ENCODE measurements at places on chromosomes 1 and 21.

DNA sequence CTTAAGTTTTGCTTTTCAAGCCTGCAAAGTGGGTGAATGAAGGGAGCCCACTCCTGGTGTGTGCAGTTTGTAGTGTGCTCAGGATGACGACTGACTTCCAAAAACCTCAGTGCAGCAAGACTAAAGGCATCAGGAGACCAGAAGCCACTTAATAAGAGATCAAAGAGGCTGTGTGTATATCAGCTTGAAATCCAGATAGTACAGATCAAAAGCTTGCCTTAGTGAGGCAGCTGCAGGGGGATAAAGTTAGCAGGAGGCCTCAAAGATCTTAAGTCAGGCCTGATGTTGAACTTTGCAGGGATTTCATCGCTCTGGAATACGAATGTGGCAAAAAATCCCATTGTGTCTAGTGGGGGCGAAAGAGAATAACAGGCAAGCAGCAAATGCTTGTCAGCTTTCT is 99.8 kb downstream of the PATJ start:
- no peak for DNase-seq

GRCh38 chr1:93712741-93713140 is 31.1 kb upstream of the BCAR3 start:
- no peak for DNase-seq

- no peak for DNase-seq
Observed at GRCh38 chr1:14604414-14604813, 5.9 kb downstream of the KAZN start.

DNA sequence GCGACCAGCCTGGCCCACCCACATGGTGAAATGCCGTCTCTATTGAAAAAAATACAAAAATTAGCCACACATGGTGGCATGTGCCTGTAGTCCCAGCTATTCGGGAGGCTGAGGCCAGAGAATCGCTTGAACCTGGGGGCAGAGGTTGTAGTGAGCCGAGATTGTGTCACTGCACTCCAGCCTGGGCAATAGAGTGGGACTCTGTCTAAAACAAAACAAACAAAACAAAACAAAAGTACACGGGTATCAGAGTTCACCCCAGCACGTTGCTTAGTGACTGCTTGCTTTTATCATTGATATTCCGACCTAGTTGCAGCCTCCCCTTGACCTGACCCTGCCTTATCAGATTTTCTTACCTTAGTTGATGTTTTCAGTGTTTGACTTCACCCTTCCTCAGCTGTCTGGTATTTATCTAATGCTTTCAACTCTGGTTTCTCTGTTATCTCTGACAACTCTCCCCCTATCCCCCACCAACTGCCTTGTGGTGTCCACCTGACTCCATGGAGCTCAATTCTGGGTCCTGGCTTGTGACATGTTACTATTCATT is 5.1 kb downstream of the TLCD4 start:
- DNase-seq: no peak

- no peak for DNase-seq
Observed at GRCh38 chr21:45043541-45044020, 30.8 kb upstream of the ADARB1 start.

DNA sequence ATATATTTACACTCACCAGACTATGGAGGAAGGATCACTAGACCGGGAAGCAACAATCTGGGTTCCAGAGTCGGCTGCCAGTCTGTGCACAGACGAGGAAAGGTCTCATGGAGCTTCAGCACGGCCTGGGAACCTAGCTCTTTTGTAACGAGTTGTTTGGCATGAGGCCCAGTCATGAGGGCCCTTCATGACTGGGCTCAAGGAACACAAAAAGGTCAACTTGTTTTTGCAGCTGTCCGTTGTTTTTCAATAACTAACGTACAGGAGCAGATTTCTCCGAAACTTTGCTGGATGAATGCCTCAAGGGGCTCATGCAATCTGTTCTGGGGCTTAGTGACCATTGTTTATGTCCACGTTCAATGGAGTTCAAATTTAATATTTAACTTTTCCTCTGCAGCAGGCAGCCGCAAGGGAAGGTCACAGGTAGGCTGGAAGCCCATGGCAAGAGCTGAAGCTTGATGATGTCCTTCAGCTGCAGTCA is 5.9 kb upstream of the STUM start:
- DNase-seq: no peak

- no peak for DNase-seq
Observed at GRCh38 chr21:44919913-44920693, 596 bp downstream of the ITGB2 start.

DNA sequence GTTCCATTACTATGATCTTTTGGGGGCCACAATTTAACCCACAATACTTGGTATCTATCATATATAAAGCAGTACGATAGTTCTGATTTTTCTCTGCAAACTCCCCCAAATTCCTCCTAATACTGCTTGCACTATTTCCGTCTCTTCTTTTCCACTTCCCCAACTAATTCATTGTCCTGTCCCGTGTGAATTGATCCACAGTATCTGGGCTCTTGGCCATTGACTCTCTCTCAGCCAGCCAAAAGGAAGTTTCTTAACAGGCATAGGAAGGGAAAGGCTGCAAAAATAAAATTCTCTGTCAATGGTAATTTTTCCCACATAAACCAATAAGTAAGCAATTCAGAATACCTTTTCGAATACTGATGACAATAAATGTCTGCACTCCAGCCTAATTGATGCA is 91.7 kb upstream of the DSCAM start:
- DNase-seq: no peak

GRCh38 chr1:71885171-71885570 is 397.2 kb downstream of the NEGR1 start:
- no peak for DNase-seq

DNA sequence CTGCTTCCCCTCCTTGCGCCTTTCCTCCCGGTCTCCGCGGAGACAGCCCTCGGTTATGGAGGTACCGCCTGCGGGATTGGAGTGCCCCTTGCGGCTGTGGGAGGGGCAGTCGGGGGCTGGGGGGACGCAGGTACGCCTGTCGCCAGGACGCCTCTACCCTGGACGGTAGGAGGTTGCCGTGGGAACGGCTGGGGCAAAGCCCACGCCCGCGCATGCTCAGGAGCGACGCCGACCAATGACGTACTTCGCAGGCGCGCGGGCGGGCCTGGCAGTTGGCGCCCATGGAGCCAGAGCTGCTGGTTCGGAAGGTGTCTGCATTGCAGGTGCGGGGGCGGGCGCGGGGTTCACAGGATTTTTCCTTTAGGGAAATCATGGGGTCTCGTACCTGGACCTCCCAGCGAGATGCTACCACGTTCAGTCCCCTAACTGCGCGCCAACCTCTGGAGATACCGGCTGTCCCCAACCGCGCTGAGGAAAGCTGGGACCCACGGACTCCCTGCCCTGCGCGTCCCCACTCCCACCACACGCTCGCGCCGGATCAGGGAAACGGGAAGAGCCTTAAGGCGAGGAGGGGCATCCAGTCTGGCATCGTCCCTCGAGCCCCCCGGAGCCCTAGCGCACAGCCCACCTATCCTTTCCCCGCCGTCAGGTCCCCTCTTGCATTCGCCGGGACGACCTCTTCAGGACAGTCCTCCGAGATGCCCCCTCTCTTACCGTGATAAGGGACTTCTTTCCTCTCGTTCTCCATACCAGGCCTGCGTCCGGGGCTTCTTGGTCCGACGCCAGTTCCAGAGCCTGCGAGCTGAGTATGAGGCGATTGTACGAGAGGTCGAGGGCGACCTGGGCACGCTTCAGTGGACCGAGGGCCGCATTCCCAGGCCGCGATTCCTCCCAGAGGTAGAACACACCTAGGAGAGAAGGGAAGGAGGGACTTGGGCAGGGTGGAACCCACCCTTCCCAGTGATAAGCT is at the start of gene IQCC:
IQCC (plus strand) TSS at position 271 of the 970 bp plus-strand sequence; CDS start at position 282, 11 bp downstream.
- peak; percentile 82 for DNase-seq

GRCh38 chr1:9362488-9362887 is 69.8 kb downstream of the SPSB1 start:
- DNase-seq: no peak

DNA sequence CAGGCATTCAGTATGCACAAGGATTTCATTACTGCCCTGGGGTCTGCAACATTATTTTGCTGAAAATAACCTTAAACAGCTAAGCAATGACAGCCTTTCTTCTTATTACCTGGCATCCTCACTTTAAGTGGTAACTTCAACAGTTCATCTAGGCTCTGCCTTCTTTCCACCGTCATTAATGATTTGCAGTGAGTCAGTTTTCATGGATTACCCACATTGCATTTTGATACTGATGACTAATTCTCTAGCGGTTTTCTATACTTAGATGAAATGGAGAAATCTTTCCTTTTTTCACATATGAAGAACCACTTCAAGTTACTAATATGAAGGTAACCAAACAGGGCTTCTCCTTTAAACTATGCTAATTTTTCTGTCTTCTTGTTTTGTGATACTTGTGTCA is 226.9 kb upstream of the TMPRSS15 start:
- DNase-seq: no peak

DNA sequence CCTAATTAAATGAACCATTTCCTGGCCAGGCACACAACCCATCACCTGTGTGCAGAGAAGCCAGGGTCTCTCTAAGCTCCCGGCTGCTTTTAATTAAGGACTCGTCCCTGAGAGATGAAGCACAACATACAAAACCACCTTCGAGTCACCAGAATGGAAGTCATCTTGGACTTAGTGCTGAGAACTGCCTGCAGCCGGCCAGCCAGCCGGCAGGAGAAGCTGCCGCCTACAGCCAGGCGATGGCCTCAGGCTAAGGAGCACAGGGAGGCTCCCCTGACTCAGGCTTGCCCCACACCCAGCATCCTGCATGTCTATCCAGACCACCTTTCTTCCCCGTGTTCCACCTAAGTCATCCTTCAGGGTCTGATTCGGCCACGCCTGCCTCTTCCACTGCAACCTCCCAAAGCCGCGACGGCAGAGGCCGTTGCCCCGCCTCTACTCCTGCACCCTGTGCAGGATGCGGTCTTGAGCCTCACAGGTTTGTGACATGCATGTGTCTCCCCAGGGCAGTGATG is 83.6 kb downstream of the SLC66A1 start:
- no peak for DNase-seq

DNA sequence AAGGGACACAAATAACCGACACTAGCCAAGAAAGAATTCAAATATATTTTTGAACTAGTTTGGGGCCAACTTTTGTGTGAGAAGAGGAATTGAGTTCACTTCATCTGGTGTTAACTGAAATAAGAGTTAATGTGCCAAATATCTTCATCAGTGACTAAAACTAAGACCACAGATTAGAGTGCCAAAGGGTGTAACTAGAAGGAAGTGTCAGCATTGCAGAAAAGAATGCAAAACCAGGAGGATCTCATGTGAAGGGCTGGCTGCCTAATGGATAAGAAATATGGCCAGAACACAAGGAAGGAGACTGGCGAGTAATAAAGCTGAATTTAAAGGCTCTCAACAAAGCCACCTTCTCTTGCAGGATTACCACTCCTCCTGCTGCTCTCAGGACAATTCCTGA is 61.8 kb upstream of the LRRC8D start:
- no peak for DNase-seq

DNA sequence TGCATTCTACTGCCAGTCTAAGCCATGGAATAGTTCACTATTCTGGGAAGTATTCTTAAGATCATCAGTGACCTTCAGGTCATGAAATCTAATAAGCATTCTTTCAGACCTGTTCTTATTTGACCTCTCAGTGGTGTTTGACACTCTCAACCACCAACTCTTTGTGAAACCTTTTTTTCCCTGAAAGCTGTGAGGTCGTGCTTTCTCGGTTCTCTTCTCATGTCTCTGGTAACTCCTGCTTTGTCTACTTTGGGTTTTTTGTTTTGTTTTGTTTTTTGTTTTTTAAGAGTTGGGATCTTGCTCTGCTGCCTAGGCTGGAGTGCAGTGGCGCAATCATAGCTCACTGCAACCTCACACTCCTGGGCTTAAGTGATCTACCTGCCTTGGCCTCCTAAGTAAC is 56.3 kb downstream of the POU2F1 start:
- no peak for DNase-seq

DNA sequence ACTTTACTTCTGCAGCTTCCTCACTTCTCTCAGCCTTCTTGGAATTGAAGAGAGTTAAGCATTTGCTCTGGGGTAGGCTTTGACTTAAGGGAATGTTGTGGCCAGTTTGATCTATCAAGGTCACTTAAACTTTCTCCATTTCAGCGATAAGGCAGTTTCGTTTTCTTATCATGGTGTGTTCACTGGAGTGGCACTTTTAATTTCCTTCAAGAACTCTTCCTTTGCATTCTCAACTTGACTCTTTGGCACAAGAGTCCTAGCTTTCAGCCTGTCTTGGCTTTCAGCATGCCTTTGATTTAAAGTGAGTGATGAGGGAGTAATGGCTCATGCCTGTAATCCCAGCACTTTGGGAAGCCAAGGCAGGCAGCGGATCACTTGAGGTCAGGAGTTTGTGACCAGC is 38.7 kb downstream of the HS2ST1 start:
- DNase-seq: no peak

DNA sequence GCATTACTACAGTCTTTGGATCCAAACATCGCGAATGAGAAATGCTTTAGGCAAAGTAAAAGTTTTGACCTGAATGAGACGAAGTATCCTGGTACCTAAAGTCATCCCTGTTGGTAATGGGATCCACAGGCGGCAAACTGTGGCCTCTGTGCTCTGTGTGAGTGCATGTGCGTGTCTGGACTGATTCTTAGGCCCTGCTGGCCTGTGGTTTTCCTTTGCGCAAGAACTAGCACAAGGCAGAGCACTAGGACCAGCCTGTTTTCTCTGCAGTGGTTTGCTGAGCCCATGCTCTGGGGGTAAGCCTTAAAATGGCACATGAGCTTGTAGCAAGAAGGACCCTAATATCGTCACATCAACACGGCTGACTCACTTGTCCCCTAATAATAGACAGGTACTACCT is 251.2 kb downstream of the DSCAM start:
- no peak for DNase-seq

DNA sequence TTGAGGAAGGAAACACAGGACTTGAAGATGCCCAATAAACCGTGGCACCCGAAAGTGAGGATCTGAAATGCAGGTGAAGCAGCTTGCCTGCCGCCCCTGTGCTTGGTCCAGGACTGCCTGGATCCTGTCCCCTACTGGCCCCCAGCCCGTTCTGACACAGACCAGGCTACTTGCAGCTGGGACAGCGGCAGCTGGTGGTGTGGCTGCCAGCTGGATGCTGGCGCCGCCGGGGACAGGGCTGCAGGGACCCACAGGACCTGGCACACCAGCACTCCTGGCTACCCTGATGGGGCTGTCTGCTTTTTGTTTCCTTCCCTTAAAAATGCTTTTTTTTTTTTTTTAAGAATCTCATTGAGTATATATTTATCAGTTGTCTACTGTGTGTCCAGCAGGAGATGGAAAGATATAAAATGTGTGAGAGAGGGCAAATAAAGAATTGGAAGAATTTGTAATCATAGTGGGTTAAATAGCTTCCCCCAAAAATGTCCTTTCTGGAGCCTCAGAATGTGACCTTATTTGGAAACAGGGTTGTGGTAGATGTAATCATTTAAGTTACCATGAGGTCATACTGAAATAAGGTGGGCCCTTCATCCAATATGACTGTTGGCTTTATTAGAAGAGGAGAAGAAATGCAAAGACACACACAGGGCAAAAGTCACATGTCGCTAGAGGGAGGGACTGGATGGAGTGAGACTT is 165.6 kb downstream of the DSCAM start:
- DNase-seq: no peak

DNA sequence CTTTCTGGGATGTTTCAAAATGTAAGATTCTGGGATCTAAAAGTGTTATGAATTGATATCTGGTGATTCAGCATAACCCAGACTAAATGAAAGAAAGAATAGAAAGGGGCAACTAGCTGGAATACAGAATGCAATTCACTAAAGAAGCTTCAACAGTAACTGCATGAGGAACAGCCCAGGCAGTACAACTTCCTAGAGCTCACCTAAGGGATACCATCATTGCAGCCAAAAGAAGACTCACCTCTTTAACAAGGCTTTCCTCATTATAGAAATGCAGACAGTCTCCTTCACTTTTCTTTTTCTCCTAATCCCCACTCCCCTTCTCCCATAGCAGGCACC is 6.3 kb downstream of the RGS5 start:
- DNase-seq: no peak

Measured in stimulated activated naive CD4-positive, alpha-beta T cell (primary cell).